ENCODE measurements at places on chromosomes 5 and 9.
A peak's percentile ranks its signal among the peaks of the same experiment; 100 is the strongest.

DNA sequence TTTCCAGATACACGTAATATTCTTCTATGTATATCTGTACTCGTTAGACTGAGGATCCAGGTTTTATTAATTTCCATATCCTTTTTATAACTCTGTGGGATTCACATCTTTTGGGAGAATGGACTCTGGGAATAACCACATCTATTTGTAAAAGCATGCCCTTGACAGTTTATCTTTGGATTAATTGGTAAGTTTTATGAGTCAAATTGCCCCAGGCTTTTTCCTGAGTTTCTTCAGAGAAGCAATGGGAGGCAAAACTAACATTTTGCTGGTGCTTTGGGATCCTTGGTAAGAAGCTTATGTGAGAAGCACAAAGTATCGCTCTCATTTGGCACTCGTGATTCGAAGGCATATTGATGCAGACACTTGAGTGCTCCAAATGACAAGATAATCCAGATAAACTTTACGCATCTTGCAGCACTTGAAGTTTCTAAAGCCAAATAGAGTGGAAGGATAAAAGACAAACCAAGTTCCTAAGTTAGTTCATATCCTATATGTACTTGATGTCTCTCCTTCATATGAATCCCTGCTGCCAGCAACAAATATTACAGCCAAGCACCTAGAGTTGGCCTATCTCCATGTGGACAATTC lies 324.7 kb downstream of the TLE4 start:
- no peak for DNase-seq

GRCh38 chr9:28820741-28821140 lies 1247.5 kb upstream of the C9orf72 start:
- no peak for DNase-seq

DNA sequence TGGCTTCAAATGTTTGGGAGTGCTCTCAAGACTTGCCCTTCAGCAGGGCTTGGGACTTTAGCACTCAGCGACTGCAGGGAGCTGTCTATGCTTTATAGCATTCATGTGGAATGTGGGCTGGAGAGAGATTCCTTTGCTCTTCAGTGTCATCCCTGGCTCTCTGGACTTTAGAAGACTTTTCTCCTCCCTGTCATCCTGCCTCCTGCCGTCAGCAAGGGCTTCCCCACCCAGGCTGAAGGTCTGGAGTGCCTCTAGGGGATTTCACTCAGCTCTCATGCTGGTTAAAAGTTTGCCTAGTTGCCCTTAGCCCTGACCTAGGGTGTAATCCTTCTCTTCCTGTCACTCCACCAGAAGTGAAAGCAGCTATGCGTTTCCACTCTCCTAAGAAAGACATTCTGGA lies 210.9 kb downstream of the FRMD3 start:
- DNase-seq = peak; percentile 63

GRCh38 chr5:111227801-111228200 lies 3.6 kb downstream of the CAMK4 start:
- no peak for DNase-seq

DNA sequence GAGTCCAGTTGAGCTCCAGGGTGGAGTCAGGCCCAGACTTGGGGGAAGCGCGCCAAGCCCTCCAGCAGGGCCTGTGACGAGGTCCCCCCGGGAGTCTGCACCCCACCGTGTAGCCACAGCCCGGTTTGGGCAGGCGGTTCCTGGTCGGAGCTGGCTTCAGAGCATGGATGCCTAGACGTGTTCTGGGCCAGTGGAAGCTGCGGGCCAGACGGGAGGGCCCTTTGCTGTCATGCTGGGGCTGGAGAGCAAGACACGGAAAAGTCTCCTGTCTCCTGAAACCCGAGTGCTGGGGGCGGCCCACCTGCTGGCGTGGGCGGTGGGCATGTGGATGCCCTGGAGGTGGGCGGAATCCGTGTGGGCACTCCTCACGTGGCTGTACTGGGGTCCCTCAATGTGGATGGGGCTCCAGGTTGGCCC lies 1.9 kb downstream of the GPSM1 start:
- DNase-seq = no peak

DNA sequence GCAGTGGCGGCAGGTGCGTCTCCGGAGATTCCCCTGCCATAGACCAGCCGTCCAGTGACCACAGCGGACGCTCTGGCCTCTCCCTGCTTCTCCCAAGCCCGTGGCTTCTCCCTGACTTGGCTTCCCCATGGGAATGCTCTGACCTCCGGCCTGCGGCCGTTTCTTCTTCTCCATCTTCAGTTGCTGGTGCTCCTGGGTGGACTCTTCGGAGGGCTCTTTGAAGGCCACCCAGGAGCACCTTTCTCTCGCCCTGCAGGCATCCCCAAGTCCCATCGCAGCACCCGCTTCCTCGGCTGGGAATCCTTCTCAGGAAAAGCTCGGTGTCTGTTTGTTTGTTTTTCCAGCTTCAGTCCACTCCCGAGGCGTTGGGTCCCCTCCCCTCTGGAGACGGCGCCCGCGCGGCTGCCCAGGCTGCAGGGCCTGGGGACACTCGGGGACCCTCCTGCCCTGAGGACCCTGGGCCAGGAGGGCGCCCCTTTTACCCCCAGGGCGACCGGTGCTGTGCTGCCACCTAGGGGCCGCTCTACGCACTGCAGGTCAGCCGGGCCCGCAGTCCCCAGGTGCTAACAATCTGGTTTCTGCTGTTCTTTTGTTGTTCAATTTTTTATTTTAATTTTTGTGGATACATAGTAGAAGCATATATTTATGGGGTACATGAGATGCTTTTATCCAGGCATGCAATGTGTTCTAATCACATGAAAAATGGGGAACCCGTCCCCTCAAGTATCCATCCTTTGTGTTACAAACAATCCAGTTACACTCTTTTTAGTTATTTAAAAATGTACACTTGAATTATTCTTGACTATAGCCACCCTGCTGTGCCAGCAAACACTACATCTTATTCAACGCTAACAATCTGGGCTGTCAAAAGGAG lies 197.9 kb upstream of the ADAMTS16 start:
- no peak for DNase-seq

GRCh38 chr5:502325-503079 lies 21.7 kb downstream of the SLC9A3 start:
- DNase-seq = no peak

GRCh38 chr9:32968101-32969011 lies 33.1 kb downstream of the APTX start:
- peak; percentile 34 for DNase-seq

GRCh38 chr5:151006704-151007334 lies 13.6 kb upstream of the GPX3 start:
- DNase-seq = no peak

GRCh38 chr5:17694914-17695313 lies 60.7 kb downstream of the TAF11L14 start:
- DNase-seq = no peak

DNA sequence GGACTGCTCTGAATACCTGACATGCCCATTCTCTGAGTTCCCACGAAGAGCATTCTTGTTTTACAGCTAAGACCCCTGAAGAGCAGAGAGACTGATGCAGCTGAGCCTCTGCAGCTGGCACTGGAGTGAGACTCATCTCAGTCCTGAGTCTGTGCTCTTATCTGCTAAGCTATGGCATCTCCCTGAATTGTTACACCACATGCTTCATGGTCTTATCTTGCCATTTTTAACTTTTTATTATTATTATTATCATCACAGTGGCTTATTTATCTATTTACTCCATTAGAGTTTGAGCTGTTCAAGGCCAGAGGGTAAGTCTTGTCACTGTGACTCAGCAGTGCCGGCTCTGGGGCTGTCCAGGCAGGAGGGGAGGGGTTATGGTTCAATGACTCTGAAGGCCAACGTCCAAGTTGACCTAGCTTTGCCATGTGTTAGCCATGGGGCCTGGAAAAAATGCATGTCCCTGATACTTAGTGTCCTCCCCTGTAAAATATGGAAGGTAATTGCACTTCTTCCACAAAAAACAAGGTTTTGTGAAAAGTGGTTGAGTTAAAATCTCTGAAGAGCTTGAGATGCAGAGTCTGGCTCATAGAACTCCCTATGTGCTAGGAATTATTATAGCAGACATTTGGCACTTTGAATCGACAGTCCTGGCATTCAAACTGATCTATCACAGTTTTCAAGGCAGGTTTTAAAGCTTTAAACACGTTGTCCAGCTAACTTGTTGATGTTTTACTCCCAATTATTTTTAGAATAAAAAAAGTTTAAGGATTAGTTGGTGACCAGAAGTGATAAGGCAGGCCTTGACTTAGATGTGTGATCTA lies 94.6 kb downstream of the ALDH1A1 start:
- no peak for DNase-seq

DNA sequence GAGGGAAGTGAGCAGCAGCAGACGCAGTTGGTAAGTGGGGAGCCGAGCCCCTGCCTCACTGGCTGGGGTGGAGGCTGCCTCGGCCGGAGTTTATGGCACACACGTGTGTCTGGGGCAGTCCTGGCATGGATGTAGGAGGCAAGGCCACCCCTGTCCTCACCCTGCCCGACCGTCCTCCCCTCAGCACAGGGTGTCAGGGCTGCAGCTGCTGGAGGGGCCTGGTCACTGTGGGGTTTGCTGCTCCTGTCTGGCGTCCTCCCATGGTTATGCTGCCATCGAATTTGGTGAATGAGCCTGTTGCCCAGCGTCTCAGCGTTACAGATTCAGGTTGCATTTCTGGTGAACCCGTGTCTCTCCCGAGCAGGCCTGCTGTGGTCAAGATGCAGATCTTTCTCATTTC lies 32.4 kb downstream of the CEP72 start:
- DNase-seq = no peak

DNA sequence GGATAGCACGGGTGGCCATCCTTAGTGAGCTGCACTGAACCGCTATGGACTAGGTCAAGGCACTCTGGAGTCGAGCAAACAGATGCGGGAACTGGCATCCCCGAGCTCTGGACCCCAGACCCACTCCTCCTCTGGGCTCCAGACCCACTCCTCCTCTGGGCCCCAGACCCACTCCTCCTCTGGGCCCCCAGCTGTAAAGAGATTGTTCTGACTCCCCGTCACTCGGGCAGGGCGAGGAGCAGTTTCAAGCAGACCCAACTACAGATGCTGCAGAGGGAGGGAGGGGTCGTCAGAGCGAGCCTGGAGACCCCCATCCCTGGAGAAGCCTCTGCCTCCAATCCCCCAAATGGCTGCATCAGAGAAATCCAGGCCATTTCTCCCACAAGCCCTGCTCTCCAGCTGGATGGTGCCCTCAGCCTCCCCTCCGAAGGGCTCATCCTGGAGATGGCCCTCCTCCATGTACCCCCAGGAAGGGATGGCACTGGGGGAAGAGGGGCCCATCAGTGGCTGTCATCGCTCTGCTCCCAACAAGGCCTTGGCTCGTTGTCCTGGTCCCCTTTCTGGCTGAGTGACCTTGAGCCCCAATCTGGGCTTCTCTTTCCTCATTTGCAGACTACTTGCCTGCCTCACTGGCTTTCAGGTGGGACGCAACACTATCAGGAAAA lies 38.7 kb downstream of the DUSP1 start:
- DNase-seq = no peak

DNA sequence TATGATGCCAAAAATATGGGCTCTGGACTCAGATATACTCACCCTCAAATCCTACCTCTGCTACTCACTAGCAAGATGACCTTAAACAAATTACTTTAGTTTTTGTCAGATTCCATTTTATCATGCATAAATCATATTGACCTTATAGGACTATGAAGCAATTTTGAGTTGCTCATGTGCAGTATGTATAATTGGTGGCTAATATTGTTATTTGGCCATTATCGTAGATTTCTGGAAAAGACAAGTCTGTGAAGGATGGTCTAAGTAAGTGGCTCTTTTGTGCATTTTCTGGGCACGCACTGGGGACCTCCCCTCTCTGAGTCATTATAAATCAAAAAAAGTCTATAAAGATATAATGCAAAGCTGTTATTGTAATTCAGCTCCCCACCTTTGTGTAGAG lies 393.0 kb downstream of the FGF10 start:
- DNase-seq = no peak

DNA sequence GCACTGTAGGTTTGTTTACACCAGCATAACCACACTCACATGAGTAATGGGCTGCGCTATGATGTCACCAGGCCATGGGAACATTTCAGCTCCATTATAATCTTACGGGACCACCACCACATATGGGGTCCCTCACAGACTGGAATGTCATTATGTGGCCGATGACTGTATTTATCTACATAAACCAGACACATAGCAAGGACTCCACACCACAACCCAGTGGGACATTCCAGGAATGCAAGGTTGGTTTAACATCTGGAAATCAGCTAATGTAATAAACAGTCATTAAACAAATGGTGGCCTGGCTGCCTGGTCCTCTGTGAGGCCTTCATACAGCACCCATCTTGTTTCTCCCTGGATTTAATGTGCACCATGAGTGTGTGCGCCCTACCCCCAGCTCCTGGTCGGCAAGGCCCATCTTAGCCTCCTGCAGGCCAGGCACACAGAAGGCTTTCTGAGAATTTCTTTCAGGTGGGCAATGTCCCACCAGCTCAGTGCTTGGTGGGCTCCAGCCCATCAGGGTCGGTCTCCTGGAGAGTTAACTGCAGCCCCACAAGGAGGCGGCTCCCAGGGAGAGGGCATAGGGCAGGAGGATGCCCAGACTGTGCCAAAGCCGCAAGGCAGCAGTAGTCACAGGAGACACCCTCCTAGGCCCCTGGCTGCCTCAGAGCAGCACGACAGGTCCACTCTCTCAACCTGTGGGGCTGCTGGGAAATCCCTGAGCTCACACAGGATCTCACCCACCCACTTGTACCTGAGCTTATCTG lies 35.9 kb upstream of the SARDH start:
- no peak for DNase-seq

- DNase-seq = no peak
These were observed 1711.3 kb upstream of the ACO1 start for GRCh38 chr9:30673132-30673531.

GRCh38 chr9:125472562-125472925 lies 210.9 kb downstream of the GAPVD1 start:
- DNase-seq = no peak

- DNase-seq = no peak
These were observed 362.6 kb downstream of the PTPRD start for GRCh38 chr9:10250219-10250618.

- no peak for DNase-seq
These were observed 5.5 kb downstream of the C9orf85 start for GRCh38 chr9:71916834-71917534.

- DNase-seq = no peak
These were observed 33.8 kb downstream of the MRPL36 start for GRCh38 chr5:1765880-1766235.

GRCh38 chr5:40052808-40053207 lies 626.9 kb upstream of the PTGER4 start:
- DNase-seq = no peak

GRCh38 chr5:78811121-78811817 lies 162.7 kb upstream of the LHFPL2 start:
- no peak for DNase-seq

GRCh38 chr9:88782931-88783710 lies 208.1 kb upstream of the S1PR3 start:
- DNase-seq = no peak

DNA sequence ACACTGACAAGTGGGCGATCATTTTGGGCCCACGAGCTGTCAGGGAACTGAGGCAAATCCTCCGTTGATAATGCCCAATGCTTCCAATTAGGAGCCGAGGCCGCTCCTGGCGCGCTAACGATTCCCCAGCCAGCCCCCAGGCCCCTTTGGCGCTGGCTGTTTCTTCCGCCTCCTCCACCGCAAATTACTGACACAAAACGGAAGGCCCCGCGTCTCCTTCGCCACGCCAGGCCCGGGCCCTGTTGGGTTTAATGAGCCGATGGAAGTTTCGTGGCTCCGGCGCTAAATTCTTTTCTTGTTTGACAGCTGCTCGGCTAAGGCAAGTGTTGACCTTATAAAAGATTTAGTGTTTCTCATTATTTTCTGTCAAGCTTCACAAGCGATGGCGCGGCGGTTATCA lies 25.7 kb upstream of the BARHL1 start:
- DNase-seq = no peak

All from MV-4-11 (cell line).